ENCODE measurements at places on chromosomes 5 and 9. TPM values are rescaled to one million over a fixed set of nuclear protein-coding genes. Genes with fewer than 3 reads are reported as not detected.
A peak's percentile ranks its signal among the peaks of the same experiment; 100 is the strongest.

- DNase-seq, result peak; percentile 5
Measured at GRCh38 chr9:32253731-32254130, 130.7 kb upstream of the ACO1 start.

Gene BRD3
- total RNA-seq, result 10.9 TPM

DNA sequence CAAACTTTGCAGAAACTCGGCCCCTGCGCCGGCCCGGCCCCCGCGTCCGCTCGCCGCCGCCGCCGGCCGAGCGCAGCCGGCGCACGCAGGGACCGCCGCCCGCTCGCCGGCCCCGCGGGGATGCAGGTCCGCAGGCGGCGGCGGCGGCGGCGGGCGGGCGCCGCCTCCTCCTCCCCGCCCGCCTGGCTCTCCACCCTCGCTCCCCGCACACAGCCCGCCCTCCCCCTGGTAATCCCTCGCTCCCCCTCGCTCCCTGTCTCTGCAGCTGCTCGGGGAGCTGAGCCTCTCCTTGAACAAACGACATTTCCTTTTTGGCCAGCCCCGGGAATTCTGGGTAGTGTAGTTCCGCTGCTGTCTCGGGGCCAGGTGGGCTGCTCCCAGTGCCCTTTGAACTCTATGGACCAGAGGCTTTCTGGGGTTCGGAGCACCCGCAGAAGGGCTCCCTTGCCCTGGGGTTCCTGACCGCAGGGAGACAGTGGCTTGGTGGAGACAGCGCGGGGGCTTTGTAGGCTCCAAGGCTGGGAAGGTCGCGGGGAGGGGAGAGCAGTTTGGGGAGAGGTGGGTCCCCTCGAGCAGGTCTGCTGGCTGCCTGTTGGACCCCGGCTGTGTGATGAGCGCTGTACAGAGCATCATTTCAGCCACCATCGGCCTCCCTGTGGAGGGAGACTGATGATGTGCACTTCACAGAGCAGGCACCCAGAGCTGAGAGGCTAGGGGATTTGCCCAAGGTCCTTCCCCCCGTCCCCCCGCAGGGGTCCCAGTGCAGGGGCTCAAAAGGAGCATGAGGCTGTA lies 1.8 kb upstream of the FAM78A start:
- DNase-seq, result peak; percentile 100

Gene IL5
- total RNA-seq, result not detected

DNA sequence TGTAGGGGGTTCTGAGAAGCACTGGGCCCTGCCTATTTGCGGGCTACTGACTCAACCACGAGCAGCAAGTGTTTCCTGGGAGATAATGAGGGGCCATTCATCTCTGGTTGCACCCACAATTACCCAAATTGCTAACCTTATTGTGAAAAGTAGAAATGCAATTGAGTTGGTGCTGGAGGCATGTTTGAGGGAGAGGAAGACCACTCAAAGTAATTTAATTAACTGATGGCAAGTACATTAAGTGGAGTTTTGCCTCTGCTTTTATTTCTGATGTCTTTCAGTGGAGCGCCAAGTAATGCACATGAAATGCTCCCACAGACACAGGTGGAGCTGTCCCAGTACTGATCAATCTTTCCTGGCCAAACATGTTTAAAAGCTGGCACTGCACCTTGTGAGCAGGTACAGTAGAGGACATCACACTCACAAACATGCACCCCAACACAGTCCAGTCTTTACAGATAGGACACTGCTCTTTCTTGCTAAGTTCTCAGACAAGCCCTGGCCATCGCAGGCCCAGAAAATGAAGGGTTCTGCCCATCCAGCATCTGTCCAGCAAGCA lies 195.4 kb downstream of the HSPA4 start:
- no peak for DNase-seq

Gene UNC13B
- 24.8 TPM for total RNA-seq

GRCh38 chr5:83586874-83587776 lies 115.6 kb downstream of the VCAN start:
- DNase-seq, result peak; percentile 37

Gene FAM200C
- 5.6 TPM for total RNA-seq

DNA sequence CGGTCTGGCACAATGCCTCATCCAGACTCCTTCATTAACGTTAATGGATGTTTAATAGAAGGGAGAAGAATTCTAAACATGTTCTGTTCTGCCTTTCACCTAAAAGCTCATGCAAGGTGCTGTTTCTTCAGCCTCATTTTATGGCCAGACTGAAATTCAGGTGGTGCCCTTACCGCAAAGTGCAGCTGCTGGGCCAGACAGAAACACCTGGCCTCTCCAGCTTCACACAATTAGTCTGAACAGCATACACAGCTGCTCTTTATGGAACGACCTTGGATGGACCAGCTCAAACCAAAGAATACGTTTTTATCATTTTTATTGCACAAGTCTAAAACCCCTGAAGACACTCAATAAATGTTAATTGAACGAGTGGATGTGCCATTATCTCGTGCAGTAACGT lies 4.6 kb downstream of the SNCAIP start:
- DNase-seq, result no peak

GRCh38 chr9:132602207-132602606 lies 19.8 kb downstream of the BARHL1 start:
- DNase-seq, result no peak

- no peak for DNase-seq
Measured at GRCh38 chr5:181039931-181040630, at the start of gene BTNL9. Gene BTNL9 (plus strand): TSS chr5:181040266. CDS start chr5:181045490, 5,224 bp downstream.
